CD4-positive, alpha-beta T cell treated with Interferon alpha-2 for 1 hour (primary cell): ENCODE measurements at places on chromosomes 2 and 18.
A peak's percentile ranks its signal among the peaks of the same experiment; 100 is the strongest.

DNA sequence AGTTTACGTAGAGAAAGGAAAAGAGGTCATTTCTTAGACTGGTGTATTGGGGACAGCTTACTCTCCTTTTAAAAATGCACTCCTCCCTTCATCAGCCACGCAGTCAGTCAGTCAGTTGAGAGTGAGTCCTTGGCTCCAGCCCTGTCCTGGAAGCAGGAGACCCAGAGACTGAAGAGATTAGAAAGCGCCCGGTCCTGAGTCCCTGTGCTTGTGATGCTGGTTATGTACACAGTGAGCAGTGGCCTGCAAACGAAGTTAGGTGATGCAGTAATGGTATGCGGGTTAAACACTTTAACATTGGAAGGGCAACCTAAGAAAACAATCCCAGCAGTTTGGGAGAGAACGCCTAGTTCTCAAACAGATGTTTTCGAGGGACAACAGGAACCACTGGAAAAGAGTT is 6.3 kb upstream of the ASB1 start:
- no peak for DNase-seq

DNA sequence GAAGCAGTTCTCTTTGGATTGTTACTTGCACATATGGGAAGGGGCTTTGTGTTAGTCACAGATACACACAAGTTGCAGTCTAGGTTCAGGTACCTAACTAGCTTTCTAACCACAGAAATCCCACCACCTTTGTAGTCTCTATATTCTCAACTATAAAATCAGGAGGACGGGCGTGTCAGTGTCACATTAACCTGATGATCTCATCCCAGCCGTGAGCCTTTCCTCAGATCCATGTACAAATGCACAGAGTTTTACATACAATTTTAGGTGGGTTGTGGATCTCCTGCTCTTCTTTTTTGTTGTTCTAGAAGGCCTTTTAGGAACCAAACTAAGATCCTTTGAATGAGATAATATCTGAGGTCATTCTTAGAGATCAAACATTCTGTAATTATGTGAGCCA is 94.0 kb downstream of the ZNF532 start:
- DNase-seq = no peak

DNA sequence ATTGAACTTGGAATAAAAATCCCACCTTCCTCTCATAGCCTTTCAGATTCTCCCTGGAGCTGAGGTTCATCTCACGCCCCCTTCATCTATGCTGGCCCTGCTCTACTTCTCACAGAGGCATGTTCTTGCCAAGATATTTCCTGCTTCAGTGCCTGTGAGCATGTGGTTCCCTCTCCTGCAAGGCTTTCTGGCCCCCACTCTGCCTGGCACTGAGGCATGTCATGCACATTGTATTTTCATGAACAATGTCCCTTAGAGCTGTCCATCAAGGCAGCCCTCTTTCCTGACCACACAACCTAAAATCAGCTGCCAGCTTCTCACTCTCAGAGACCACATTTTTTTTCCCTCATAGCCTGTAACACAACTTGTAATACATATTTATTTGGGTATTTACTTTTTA is 18.0 kb upstream of the HK2 start:
- no peak for DNase-seq

- DNase-seq = no peak
Measured at GRCh38 chr2:230812033-230812432, 52.7 kb upstream of the ITM2C start.

DNA sequence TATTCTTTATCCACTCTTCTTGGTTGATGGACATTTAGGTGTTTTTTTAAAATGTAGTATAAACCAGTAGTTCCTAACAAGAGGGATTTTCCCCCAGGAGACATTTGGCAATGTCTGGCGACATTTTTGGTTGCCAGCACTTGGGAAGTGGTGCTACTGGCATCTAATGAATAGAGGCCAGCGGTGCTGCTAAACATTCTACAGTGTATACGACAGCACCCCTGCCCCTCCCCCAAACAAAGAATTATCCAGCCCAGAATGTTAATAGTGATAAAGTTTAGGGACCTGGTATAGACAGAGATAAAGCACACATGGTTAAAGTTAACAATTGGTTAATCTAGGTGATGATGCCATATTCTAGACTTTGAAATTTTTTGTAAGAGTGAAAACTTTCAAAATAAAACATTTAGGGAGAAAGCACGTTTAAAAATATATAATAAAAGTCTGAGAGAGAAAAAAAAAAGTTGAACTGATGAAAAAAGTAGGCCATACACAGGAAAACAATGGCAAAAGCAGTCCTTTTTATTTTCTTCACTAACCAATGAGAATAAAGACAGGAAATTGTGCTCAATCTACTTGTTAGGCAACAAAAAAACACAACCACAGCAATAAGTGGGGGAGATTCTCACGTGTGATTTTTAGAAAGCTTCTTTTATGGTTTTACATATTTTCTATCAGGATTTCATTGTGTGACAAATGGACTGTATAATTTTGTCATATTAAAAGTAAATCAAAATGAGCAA is 14.8 kb downstream of the FBXO48 start:
- no peak for DNase-seq

- no peak for DNase-seq
Measured at GRCh38 chr2:201536046-201536445, 84.5 kb downstream of the STRADB start.

DNA sequence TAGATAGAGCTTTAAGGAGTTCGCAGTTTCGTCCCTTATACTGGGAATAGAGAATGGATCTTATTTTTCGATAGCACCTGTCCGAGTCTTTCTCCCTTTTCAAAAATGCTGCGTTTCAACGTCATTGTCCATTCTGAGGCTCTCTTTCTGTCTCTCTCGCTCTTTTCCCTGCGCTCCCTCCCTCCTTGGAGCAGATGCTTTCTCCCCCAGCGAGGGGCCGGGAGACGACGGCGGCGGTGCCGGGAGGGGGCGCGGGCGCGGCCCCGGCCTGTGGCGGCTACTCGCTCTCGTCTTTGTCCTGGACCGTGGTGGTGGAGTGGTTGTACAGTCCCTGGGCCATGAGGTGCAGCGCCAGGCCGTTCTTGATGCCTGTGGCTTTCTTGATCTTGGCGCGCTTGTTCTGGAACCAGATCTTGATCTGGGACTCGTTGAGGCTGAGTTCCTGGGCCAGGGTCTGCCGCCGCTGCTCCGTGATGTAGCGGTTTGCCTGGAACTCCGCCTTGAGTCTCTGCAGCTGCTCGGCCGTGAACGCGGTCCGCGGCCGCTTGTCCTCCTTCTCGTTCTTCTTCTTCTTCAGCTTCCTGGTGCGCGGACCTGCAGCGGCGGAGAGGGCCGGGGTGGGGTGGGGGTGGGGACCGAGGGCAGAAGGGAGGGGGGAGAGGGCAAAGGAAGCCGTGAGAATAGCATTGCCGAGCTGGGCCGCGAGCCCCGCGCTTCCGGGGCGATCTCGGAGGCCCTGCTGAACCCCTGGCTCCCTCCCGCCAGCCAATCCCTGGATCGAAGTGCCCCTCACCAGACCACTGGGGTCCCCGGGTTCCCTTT is 4.6 kb downstream of the EN1 start:
- DNase-seq = no peak

GRCh38 chr2:62577994-62578781 is 72.2 kb upstream of the TMEM17 start:
- DNase-seq = no peak

DNA sequence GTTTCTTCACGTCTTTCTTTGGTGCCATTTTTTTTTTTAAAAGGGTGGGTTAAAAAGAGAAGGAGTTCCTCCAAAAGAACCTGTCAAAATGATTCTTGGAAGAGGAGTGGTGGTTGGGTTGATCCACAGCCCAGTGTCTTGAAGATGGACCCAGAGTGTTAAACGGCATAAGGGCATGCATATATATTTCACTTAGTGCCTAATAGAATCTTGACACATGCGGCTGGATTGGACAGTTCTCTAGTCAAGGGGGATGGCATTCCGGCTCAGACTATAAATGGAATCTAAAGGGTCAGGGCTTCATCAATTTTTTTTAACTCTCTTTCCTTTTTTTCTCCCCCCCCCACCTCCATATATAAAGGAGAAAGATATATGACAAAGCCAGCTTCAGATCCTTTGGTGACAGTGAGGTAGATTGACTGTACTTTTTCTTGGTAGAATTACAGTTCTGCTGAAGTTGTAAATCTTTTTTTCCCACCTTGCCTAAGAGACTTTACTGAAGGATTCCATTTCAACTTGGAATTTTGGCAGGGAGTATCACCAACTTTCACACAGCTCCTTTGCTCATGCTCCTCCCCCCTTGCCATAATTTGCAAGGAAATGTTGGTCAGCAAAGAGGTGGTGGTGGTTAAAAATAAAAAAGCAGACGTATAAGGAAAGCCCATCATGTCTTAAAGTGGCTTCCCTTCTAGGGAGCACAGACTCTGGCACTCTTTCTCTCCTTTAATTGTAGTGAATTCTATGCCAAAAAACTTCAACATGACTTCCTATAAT is at the start of gene MYL1:
TSS of gene MYL1 (minus strand) at position 160 of the 774 bp plus-strand sequence. CDS start at position 28, 132 bp downstream.
- DNase-seq = no peak

GRCh38 chr2:67400560-67401485 is 3.7 kb downstream of the ETAA1 start:
- DNase-seq = no peak

DNA sequence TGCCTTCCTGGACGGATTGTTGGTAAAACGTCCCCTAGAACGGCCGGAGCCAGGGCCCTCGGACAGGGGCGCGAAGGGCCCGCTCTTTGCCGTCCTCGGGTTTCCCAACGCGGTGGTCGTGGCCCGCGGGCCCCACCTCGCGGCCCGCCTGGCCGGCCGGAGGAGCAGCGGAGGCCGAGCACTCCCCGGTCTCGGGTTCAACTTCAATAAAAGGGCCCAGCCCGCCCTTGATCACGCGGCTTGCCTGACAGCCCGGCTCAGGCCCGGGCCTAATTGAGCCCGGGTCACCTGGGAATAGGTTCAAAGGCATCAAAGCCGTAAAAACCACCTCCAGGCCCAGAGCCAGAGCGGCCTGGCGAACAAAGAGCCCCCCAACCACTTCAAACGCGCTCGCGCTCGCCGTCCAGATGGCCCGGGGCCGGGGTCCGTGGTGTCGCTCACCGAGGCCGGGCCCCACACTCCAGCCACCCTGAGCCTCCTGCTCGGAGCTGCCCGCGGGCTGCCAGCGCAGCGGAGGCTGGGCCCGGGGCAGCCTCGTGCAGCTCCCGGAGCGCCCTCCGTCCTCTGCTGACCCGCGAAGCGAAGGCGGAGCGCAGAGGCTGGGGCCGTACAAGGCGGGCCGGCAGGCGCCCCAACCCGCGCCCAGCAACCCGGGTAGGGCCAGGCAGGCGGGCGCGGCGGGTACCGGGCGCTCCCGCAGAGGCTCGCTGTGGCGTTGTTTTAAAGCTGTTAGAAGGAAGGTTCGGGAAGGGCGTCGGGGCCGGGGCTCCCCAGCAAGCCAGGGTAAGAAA is 1.1 kb upstream of the TWIST2 start:
- DNase-seq = no peak

DNA sequence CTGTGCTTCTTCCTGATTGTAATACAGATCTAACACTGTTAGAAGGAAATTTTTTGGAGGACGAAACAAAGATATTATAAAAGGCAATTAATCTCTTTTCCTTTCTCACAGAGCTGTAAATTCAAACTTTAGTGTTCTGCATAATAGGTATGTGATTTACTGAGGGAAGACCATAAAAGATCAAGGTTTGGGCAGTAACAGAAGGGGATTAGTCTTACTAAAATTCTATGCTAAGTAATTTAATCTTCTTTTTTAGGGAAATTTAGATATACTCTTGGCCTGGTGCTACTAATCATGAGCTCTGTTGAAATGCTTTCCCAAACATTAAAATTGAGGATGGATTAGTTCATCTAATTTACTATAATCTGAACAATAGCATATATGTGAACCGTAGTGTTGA is 8.8 kb upstream of the QPCT start:
- DNase-seq = no peak

- peak; percentile 47 for DNase-seq
Measured at GRCh38 chr2:84904717-84905174, 710 bp upstream of the TMSB10 start.

- peak; percentile 33 for DNase-seq
Measured at GRCh38 chr2:172972005-172972619, 103.5 kb upstream of the MAP3K20 start.

GRCh38 chr2:138829326-138829919 is 49.2 kb upstream of the NXPH2 start:
- peak; percentile 21 for DNase-seq

GRCh38 chr2:26423750-26424149 is 22.0 kb downstream of the DRC1 start:
- no peak for DNase-seq

DNA sequence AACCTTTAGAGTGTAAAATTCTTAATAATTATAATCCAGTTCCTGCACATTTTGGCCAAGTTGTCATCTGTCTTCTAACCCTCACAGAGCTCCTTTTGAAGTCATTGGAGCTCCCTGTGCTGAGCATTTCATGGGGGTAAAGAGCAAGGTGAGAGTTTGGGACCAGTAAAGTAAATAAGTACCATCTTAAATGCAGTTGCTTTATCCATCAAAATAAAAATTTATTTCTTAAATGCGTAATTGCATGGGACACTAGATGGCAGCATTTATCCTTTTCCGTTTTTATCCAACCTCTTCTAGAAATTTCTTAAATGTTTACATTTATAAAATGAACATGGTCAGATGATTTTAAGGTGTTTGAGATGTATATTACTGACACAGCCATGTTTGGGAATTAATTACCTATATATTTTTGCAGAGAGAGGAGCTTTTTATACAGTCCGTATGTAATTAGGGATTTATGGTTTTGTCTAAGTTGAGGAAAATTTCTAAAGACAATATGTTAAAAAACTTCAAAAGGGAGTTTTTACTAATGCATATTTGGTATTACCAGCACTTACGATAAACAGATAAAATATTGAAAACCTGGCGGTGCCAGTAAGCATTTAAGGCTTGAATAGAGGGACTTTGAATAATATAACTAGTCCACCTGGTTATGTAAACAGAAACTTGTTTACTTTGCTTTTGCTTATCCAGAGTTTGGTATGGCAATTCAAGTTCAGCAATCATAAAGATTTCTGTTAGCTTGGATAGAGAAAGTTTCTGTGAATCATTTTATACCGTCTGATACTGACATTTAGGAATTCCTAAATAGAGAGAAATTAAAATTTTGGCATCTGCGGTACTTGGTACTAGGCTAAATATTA is 54.5 kb downstream of the ACSL3 start:
- DNase-seq = no peak

- no peak for DNase-seq
Measured at GRCh38 chr2:200687922-200688920, 102.4 kb downstream of the AOX1 start.

GRCh38 chr2:176419591-176420071 is 150.4 kb downstream of the MTX2 start:
- no peak for DNase-seq

- no peak for DNase-seq
Measured at GRCh38 chr2:118530976-118531375, 316.5 kb downstream of the EN1 start.

- DNase-seq = no peak
Measured at GRCh38 chr2:233479616-233480489, 86.7 kb downstream of the USP40 start.

DNA sequence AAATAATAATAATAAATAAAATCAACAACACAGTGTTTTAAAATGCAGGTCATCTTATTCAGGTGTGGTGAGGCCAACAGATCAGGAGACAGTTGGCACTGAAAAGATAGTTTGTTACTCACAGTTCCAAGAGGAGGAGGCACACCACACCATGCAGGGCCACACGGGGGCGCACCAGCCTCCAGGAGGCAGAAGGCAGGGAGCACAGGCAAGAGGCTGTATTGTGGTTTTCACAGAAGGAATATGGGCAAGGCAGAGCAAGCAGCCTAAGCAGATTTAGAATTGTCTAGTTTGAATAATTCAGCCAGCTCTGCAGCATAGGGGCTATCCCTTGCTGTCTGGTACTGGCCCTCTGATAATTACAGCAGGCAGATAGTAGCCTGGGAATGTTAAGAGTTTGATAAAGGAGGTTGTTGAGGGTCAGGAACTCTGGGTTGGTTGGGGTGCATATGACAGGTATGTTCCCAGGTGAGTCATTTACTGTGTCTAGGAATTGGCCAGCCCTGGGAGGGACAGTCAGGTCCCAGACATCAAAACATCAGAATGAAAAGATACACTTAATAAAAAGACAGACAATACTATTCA is 31.3 kb downstream of the KIAA2012 start:
- DNase-seq = no peak
